Testis (tissue), 5 donors: ENCODE measurements at places on chromosomes 13 and 19. TPM values are rescaled to one million over a fixed set of nuclear protein-coding genes. Genes with fewer than 3 reads are reported as not detected.

The SLC6A16 gene
- total RNA-seq: 51.9 TPM

The HCST gene
- total RNA-seq: 0.87 TPM

The MATK gene
- 10.1 TPM for total RNA-seq

The NCR1 gene
- total RNA-seq: 0.43 TPM

The CYSLTR2 gene
- 0.31 TPM for total RNA-seq

DNA sequence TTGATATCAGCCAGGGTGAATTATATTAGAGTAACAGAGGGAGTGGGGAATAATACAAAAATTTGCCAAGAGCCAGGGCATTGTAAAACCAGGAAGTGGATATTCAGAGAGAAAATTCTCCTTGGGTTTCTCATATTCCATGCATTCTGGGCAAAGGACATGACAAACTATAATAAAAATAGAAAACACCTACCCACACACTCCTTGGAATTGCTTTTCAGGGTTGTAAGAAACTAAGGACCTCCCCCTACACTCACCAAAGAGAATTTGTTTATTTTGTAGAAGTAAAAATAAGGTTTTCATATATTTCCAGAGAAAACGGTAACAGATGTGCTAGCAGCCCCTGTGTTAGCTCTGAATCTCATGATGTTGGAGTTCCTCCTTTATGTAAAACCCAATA, 649.6 kb downstream of the SLITRK1 start:
- no peak for DNase-seq
- H3K27me3 ChIP-seq: no peaks in the 10 kb centered on the region
- no peaks in the 10 kb centered on the region for H3K36me3 ChIP-seq
- no peaks in the 10 kb centered on the region for H3K4me1 ChIP-seq
- H3K4me3 ChIP-seq: no peak overlapping the region

GRCh38 chr19:2237051-2237868, 636 bp downstream of the SF3A2 start:
- H3K27ac ChIP-seq: peak overlapping the region; percentile 100
- H3K4me3 ChIP-seq: peak overlapping the region; percentile 91
- no peaks in the 10 kb centered on the region for H3K27me3 ChIP-seq
- H3K36me3 ChIP-seq: no peaks in the 10 kb centered on the region
- peaks cover 50% of the 10 kb centered on the region for H3K4me1 ChIP-seq
- no peak for DNase-seq

DNA sequence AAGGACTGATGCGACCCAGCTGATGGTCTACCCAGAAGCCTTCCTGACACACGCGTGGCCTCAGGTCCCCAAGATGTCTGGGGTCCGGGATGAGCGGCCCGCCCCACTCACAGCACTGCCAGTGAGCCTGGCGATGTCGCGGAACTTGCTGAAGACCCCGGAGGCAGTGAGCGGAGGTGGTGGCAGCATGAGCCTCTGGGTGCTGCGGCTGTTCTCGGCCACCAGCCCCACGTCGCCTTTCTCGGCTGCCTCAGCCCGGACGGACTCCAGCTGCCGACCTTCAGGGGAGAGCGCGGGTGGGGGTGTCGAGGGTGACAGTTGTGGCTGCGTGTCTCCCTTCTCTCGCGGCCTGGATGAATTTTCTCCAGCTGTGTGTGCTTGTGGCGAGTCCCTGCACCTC, 26.8 kb upstream of the PLA2G4C start:
- no peak overlapping the region for H3K27ac ChIP-seq
- no peaks in the 10 kb centered on the region for H3K36me3 ChIP-seq

DNA sequence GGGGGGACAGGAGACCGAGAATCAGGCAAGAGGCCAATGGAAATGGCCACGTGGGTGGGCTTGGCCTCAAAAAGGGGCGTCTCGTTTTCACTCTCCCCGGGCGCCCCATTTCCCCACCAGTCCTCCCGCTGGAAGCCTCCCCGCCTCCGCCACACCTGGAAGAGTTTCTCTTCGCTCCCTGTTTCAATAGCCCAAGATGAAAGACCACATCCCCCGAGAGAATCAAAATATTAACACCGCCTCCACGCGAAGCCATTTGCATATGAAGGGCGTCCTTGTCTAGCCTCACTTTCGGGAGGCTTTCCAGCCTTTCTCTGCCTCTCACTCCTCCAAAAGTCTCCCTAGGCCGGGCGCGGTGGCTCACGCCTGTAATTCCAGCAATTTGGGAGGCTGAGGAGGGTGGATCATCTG, 691 bp upstream of the OLFM2 start:
- H3K36me3 ChIP-seq: no peaks in the 10 kb centered on the region
- H3K4me3 ChIP-seq: peak overlapping the region; percentile 53
- no peak overlapping the region for H3K27ac ChIP-seq
- no peaks in the 10 kb centered on the region for H3K27me3 ChIP-seq
- DNase-seq: no peak
- peaks cover 21% of the 10 kb centered on the region for H3K4me1 ChIP-seq

DNA sequence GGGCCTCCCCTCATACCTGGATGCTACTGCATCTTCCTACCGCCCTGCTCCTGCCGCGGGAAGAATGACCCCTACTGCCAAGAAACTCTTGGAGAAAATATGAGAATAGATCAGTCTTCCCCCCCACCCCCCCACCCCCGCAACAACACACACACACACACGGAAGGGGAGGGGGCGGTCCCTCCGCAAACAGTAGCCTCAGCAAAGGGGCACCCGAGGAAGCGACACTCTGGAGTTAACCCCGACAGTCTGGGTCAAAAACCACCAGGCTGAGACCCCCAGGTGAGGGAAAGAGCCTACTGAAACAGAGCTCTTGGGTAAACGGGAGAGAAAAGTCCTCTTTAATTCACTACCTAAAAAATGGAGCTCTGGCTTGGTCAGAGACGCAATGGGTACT, 1.2 kb downstream of the MED26 start:
- no peak for DNase-seq
- H3K4me1 ChIP-seq: peaks cover 29% of the 10 kb centered on the region
- peak overlapping the region; percentile 100 for H3K4me3 ChIP-seq
- H3K36me3 ChIP-seq: no peaks in the 10 kb centered on the region
- no peaks in the 10 kb centered on the region for H3K27me3 ChIP-seq

DNA sequence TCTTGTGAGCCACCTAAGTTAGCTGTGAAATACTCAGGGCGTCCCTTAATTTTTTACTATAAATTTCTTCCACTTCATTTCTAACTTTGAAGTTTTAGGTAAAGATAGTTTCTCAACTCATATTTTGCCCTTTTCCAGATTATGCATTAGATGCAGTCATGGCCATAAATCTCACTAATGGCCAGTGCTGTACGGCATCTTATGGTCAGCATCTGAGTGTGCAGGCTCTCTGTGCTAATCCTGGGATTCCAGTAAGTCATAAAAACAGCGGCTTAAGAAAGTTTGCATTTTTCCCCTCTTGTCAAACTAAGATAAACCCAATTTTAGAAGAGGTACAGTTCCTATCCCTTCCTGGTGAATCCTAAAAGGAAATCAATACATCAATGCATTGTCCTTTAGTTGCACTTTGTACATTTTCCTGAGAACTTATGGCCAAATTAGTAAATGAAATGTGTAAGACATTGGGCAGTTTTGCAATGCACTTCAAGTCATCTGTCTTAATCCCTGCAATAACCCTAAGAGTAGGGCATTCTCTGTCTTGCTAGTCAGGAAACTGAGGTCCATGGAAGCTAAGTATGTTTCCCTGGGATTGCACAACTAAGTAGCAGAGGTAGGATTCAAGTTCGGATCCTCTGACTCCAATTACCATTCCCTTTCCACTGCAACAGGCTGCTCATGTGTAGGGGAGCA, 146.2 kb downstream of the DCT start:
- no peak for DNase-seq
- H3K27me3 ChIP-seq: no peaks in the 10 kb centered on the region
- H3K27ac ChIP-seq: no peak overlapping the region
